Osteocyte (in vitro differentiated cells): ENCODE measurements at places on chromosomes 7 and 10. TPM values are rescaled to one million over a fixed set of nuclear protein-coding genes. Genes with fewer than 3 reads are reported as not detected.
A peak's percentile ranks its signal among the peaks of the same experiment; 100 is the strongest.

GRCh38 chr10:76236356-76236755, 804.9 kb downstream of the LRMDA start:
- H3K27ac ChIP-seq, result no peak overlapping the region
- H3K27me3 ChIP-seq, result peaks cover 5% of the 10 kb centered on the region
- no peaks in the 10 kb centered on the region for H3K36me3 ChIP-seq
- DNase-seq, result no peak

GRCh38 chr7:48839108-48839507, 85.2 kb upstream of the CDC14C start:
- H3K36me3 ChIP-seq, result no peaks in the 10 kb centered on the region
- no peak overlapping the region for H3K27ac ChIP-seq
- H3K4me3 ChIP-seq, result no peak overlapping the region
- H3K4me1 ChIP-seq, result no peaks in the 10 kb centered on the region

GRCh38 chr7:82204694-82205093, 238.9 kb downstream of the CACNA2D1 start:
- H3K36me3 ChIP-seq, result no peaks in the 10 kb centered on the region
- H3K27ac ChIP-seq, result no peak overlapping the region
- DNase-seq, result no peak
- H3K4me3 ChIP-seq, result no peak overlapping the region

GRCh38 chr10:14185316-14186045, 145.2 kb downstream of the FRMD4A start:
- no peak overlapping the region for H3K4me3 ChIP-seq
- H3K36me3 ChIP-seq, result peaks cover 2% of the 10 kb centered on the region
- peak overlapping the region; percentile 68 for H3K27ac ChIP-seq
- H3K27me3 ChIP-seq, result peaks cover 3% of the 10 kb centered on the region
- no peak for DNase-seq

DNA sequence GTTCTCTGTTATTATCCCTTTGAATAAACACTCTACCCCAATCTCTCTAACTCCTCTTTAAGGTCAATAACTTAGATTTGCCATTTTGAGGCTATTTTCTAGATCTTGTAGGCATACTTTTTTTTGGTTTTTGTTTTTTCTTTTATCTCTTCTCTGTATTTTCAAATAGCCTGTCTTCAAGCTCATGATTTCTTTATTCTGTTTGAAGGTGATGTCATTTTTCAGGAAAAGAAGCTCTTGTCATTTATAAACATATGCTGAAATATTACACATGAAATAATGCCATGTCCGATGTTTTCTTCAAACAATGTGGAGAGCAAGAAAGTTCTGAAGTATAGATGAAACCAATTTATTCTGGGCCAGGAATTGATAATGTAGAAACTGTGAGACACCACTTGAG, 57.5 kb upstream of the CABCOCO1 start:
- no peaks in the 10 kb centered on the region for H3K36me3 ChIP-seq
- H3K4me3 ChIP-seq, result no peak overlapping the region
- no peak overlapping the region for H3K27ac ChIP-seq
- peaks cover 33% of the 10 kb centered on the region for H3K4me1 ChIP-seq

Gene LMOD2
- total RNA-seq, result not detected in 2 replicates

Gene AKR1C1
- 0.67 and 0.84 TPM in 2 replicates for total RNA-seq

Gene VAX1
- 3.2 and 4.0 TPM in 2 replicates for total RNA-seq
